GM23248 (cell line): ENCODE measurements at places on chromosomes 1 and 21.

DNA sequence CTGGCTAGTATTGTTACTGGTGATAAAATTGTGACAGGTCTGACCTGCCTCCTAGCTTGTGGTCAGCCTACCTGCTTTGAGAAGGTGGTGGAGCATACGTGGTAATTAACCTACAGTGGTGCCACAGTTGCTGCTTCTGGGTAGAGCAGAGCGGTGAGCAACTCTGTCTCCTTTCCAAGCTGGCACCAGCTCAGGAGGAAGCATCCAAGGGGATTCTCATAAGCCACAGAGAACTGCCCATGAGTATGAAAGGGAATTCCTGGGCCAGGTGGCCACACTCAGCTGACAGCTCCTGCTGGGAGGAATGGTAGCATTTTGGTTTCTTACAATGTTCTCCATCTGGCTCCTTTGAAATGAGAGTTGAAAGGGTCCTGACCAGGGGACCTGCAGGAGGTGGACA, 39.4 kb downstream of the ATP2B4 start:
- no peak for DNase-seq

DNA sequence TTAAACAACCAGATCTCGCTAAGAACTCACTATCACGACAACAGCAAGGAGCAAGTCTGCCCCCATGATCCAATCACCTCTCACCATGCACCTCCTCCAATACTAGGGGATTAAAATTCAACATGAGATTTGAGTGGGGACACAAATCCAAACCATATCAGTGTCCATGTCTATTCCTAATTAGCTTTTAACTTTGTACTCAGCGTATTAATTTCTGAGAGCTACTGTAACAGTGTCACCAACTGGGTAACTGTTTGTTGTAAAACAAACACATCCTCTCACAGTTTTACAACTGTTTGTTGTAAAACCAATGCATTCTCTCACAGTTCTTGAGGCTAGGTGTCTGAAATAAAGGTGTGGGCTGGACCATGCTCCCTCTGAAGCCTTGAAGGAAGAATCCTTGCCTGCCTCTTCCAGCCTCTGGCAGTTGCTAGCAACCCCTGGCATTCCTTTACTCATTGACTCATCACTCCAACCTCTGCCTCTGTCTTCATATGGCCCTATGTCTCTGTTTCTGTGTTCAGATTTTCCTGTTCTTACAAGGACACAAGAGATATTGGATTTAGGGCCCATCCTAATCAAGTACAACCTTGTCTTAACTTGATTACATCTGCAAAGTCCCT, 121.2 kb downstream of the LTN1 start:
- DNase-seq, result peak; percentile 44

DNA sequence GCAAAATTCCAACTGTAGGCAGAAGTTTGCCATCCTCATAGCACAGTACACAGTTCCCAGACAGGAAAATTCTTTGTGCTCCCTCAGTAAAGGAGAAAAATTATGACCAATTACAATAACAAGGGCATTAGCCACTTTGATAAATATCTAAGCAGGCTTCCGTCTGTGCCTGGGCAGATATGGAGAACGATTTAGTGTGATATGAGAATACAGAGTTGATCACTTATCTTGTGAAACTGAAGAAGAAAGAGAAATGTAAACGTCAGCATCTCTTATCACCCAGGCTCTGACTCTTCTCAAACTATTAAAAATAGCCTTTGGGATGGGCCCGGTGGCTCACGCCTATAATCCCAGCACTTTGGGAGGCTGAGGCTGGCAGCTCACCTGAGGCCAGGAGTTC, 54.5 kb upstream of the TIAM1 start:
- no peak for DNase-seq

- DNase-seq, result no peak
These were observed 308.3 kb upstream of the AJAP1 start for GRCh38 chr1:4346131-4346530.

DNA sequence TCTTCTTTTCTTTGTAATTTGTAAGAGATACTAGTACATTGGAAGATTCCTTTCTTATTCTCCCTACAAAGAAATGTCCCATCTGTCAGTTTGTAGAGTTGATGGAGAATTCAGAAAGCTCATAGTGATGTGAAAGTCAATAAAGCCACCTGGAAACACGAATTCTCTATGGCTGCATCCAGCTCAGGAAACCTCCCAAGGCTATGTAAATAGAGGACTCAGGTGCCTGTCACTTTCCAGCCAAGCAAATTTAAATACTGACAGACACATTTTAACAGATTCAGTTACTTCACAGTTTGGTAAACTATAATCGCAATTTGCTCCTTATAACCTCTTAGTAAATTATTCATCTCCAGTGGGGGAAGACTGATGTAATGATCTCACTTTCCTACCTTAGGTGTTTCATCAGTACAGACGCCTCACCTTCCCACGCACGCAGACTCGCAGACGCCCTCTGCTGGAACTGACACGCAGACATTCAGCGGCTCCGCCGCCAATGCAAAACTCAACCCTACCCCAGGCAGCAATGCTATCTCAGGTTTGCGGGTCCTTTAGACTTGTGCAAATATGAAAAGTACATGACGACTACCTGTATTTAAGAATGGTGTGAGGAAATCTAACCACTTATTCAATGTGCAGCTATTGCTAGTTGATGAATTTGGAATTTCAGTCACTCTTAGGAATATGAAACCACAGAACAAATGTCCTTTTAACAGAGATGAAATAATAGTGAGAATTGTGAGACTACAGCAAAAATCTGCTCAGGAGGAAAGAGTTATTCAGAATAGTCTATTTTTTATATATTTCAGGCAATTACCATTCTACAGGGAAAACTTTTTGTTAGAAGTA, 60.6 kb downstream of the PTPRC start:
- DNase-seq, result peak; percentile 67

GRCh38 chr1:4733446-4734177, 79.2 kb downstream of the AJAP1 start:
- DNase-seq, result no peak

GRCh38 chr21:35517865-35518264, 468.8 kb upstream of the RUNX1 start:
- no peak for DNase-seq

DNA sequence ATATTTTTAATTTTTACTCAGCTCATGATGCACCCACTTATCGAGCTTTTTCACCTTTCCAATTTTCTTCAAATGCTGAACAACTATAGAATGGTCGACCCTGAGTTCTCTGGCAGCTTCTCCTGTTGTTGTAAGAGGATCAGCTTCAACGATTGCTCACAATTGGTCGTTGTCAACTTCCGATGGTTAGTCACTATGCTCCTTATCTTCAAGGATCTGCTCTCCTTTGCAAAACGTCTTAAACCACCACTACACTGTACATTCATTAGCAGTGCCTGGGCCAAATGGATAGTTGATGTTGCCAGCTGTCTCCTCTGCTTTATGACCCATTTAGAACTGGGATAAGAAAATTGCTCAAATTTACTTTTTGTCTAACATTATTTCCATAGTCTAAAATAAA, 385.9 kb upstream of the LYPLAL1 start:
- no peak for DNase-seq

GRCh38 chr1:100400404-100400803, 48.1 kb downstream of the CDC14A start:
- DNase-seq, result no peak

GRCh38 chr1:22275167-22275566, 132.3 kb upstream of the WNT4 start:
- no peak for DNase-seq

DNA sequence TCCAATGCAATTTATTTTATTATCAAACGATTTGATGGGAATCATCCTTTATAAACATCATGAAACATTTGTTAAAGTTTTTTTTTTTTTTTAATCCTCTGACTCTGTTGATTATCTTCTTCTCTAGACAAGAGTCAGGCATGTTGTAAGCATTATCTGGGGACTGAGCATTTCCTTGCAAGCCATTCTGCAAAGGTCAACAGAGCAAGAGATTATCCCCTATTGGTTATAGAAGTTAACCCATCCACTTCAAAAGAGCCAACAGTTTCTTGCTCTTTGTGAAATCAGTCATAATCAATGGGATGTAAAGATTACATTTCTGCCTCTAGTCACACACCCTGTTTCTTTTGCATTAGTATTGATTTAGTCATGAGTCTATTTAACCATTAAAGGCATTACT, 368.8 kb upstream of the ADGRL4 start:
- DNase-seq, result no peak

- no peak for DNase-seq
These were observed 659.3 kb downstream of the USP25 start for GRCh38 chr21:16388911-16389560.

DNA sequence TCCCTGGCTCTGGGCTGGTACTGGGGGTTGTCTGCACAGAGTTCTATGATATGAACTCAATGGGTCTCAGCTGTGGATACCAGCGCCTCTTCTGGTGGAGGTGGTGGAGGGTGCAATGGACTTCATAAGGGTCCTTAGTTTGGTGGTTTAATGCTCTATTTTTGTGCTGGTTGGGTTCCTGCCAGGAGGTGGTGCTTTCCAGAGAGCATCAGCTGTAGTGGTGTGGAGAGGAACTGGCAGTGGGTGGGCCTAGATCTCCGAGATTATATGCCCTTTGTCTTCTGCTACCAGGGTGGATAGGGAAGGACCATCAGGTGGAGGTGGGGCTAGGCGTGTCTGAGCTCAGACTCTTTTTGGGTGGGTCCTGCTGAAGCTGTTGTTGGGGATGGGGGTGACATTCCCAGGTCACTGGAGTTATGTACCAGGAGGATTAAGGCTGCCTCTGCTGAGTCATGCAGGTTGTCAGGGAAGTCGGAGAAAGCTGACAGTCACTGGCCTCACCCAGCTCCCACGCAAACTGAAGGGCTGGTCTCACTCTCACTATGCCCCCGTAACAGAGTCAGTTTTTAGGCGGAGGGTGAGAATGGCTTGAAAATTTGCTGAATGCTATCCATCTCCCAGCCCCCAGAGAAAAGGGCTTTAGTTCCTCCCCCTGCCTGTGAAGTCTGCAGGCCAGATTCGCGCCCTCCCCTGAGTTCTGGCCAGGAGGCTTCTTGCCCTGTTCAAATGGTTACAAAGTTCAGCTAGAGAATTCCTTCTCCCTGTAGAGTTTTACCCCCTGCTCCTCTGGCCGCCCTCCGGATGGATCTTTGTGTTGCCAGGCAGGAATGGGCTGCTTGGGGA, 902.9 kb downstream of the LTN1 start:
- no peak for DNase-seq

DNA sequence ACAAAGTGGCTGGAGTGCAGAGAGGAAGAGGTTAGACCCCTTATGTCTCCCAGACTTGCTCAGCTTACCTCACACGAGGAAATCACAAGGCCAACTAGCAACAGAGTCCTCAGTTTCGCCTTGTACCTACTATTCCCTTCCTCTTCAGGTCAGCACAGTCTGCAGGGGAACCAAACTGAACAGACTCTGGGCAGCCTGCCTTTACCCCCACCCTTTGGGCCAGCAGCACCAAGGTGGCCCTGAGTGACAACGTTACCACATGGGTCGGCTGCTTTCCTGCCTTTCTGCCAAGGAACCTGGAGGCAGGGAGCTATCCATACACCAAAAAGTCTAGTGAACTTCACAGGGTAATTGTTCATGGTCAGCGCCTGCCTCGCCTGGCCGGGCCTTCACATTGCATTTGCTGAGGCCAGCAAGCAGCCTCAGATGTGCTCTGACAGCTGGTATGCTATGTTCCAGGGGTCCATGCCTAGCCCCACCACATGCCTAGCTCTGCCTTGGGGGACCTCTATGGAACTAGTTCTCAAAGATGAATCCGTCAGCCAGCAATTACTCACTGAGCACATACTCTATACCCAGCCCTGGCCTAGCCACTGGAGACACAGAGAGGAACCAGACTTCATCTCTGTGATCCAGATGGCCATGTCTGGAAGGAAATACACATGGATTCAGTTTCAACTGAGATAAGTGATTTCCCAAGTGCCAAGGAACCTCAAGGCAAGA, 69.6 kb downstream of the DMAP1 start:
- DNase-seq, result no peak

DNA sequence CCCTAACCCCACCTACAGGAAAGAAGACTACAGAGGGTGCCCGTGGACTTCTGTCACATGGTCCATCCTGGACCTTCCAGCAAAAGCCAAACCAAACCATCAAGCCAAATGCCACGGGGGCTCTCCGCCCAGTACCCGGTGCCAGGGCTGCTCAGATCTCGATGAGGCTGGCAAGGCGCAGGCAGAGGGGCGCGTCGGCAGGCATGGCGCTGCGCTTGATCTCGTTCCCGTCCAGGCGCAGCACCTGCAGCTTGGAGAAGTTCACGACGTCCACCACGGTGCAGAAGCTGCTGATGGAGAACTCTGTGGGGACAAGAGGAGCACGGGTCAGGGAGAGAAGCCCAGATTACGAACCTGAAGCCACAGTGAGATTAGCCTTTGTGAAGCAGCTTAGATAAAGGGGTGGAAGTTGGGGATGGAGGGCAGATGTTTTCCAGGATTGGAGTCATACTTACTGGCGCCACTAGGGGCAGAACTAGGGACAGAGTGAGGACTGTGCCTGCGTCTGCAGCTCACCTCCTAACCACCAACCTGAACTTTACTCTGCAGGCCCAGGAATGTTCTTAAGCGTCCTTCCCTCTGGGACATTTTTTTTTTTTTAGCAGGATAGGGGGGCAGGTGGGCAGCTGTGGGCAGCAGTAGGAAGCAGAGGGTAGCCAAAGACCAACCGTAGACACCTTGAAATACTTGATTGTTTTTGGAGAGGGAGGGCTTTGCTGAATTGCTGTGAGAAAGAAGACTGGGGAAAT, 8.6 kb downstream of the FMOD start:
- DNase-seq, result peak; percentile 61

DNA sequence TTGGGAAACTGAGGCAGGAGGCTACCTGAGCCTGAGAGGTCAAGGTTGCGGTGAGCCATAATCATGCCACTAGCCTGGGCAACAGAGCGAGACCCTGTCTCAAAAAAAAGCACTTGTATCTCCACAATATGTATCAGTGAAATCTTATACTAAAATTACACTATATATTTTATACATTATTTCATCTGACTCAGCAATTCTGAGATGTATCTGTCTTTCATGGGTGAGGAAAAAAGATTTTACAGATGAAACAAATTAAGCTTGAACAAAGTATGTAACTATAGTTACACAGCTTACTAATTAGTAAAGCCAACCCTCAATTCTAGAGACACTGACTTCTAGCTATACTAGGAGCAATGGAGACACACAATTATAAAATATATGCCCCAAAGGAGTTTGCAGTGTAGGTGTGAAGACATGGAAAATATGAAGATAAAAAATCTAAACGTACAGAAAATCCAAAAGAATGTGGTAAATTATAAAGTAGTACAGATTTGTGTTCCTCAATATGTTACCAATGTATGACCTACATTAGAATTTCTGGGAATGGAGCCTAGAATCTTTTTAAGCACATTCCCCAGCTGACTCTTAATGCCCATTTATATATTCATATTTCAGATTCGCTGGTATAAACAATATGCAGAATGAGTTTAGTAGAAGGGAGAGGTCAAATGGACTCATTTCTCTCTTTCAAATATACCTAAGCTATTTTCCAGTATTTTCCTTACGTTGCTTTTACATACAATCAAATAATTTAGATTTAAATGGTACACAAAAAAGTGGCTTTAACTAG, 14.6 kb downstream of the GTF2B start:
- DNase-seq, result peak; percentile 20

DNA sequence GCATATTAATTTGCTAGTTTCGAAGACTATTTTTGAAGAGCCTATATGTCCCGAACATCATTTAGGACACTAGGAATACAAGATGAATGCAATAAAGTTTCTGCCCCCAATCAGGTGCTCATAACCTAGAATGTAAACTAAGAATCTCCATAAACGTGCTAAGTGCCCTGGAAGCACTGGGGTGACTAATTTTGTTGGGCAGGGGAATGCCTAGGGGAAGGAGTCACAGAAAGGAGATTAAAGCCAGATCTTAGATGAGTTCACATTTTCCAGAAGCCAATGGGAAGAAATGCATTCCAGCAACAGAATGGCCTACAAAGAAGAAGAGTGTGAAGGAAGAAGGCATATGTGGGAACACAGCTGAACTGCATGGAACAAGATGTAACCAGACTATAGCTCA, 19.5 kb downstream of the SCYL3 start:
- DNase-seq, result peak; percentile 92
